Stimulated activated CD4-positive, alpha-beta T cell treated with anti-CD3 and anti-CD28 coated beads, TNF-alpha, amount 100 ng/mL, for 4 hours (primary cell): ENCODE measurements at places on chromosomes 4 and X.

- no peak for DNase-seq
Measured at GRCh38 chrX:19040373-19040772, 56.5 kb upstream of the PHKA2 start.

GRCh38 chrX:41457613-41458192 is 10.6 kb downstream of the NYX start:
- no peak for DNase-seq

DNA sequence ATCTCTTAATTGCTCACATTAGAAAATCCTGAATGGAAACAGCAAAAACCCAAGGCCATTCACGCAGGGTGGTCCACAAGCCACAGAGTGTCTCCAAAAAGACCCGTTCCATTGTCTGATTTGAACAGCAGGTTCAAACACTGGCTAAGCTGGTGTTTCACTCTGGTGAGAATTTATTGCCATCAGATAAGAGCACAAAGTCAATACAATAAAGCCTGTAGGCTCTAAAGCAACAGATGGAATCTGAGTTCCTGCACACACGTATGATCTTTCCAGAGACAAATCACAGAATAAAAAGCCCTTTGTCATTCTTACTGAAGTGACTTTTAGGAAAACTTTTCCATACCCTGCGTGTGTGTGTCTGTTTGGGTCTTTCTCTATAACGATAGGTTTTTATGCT is 5.1 kb upstream of the SFRP2 start:
- no peak for DNase-seq

DNA sequence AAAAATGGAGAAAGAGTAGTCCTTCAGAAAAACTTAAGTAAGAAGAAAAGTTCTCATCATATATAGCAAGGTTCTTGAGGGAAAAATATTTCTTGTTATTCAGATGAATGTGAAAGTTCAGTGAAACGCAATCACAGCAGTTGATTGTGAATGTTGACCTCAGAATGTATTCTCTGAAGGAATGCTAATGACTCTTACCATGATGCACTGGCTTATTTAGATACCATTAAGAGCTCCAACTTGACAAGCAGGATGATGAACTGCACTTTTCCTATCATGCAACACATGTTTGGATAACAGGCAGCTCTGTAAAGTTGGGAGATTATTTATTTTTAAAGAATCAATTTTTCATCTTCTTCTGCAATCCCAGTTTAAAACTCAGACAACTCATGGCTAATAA is 115.5 kb upstream of the MYOZ2 start:
- no peak for DNase-seq

- no peak for DNase-seq
Measured at GRCh38 chrX:13281289-13281688, 38.6 kb downstream of the ATXN3L start.

DNA sequence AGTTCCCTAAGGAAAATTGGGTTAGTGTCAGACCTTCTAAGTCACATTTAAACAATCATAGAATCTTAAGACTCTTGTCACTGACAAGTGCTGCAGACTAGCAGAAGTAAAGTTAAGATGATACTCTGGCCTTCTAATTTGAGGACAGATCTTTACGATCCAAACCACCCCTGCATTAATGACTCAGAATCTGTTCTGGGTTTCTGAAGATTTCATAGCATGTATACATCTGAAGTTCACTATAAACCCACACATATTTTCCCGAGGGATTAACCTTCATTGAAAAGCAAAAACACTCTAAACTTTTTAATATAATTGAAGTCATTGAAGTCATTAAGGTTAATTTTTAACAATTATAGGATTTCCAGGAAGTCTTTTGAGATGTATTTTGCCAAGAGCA is 674.3 kb downstream of the IQCM start:
- DNase-seq: no peak

DNA sequence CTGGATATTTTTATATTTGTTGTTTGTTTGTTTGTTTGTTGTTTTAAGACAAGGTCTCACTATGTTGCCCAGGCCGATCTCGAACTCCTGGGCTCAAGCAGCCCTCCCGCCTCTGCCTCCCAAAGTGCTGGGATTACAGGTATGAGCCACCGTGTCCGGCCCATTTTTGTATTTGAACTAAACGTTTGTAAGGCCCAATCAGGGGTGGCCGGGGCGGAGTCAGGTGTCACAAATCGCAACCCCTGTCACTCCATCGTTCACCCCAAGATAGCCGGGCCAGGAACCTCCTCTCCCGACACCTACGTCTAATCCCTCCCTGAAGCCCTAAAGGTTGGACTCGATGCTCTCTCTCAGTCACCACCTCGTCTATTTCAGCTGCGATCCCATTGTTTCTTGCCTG is 722 bp upstream of the EFHC2 start:
- peak; percentile 8 for DNase-seq
